Activated CD4-positive, alpha-beta T cell treated with anti-CD3 and anti-CD28 coated beads, Interleukin-2, Interleukin-4, amounts not matched to agents 100 ng/mL and 50 ng/mL, durations not matched to agents 16 hours and 8 hours (primary cell): ENCODE measurements at places on chromosomes 16 and 17.

GRCh38 chr16:67169011-67169451 lies 1.3 kb upstream of the NOL3 start:
- DNase-seq = no peak

GRCh38 chr17:58219789-58220183 lies 731 bp upstream of the MKS1 start:
- DNase-seq = no peak

DNA sequence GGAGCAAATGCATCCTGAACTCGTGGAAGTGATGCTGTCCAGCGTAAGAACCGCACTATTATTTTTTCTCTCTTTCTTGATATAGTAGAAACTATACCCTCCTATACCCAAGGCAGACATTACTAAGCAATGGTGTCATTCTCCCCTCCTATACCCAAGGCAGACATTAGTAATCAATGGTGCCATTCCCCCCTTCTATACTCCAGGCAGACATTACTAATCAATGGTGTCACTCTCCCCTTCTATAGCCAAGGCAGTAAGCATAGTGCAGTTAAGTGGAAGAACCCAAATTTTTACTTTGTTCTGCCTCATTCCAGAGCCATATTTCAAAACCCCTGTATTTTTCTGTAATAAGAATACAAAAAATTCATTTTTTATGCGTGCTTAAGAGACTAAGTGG lies 506.2 kb upstream of the EEF2KMT start:
- no peak for DNase-seq

DNA sequence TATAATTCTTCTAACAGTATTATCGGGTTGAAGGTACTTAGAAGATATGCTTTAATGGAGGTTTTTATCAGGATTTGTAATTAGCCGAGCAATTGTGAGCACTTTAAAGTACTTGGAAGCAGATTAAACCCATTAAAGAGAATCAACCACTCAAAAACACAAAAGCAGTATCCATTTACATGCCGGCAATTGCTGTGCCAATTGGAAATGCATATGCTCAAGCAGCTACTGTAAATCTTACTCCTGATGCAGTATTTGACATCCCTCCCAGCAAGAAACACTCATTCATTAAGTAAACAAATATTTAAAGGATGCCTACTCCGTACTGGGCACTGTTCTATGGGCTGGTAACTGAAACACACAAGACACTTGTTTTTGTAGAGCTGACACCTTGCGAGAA lies 11.4 kb upstream of the CCL1 start:
- DNase-seq = no peak

GRCh38 chr17:34389126-34389750 lies 26.2 kb upstream of the CCL1 start:
- DNase-seq = peak; percentile 49

DNA sequence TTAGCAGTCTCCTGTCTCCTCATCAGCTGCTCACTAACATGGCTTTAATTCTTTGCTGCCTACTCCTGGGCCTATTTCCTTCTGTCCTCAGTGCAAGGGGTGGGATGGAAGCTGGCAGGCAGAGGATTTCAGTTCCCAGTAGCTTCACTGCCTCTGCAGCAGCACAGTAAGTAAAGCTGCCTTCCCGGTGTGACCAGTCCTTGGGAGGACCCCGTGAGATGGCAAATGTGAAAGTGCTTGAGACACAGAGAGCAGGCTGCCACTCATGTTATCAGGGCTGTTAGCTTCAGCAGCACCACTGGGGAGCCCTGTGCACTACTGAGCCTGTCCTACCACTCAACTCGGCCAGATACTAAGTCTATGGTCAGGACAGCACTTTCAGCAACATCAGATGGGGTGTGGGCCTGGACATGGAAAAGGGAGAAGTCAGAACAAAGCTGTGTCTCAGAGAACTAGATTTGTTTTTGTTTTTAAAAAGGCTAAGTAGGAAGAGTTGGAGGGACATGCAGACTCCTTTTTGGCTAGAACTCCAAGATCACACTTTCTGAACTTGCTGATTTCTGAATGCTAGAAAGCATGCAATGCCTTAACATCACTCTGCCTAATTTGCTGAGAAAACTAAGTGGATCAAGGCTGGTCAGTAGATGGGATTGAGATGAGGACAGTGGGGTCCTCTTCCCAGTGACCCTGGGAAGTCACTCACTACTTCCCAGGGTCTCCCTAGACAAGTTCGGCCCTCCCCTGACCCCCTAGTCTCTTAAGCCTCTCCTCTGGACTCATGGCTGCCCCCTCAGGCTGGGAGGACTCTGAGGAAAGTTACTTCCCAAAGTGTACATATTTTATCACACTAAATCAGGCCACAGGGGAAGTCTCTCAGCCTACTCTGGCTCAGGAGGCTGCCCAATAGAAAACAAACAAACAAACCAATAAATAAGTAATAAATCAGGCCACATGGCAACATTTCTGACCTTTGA lies 1.1 kb downstream of the ACSF2 start:
- peak; percentile 46 for DNase-seq

DNA sequence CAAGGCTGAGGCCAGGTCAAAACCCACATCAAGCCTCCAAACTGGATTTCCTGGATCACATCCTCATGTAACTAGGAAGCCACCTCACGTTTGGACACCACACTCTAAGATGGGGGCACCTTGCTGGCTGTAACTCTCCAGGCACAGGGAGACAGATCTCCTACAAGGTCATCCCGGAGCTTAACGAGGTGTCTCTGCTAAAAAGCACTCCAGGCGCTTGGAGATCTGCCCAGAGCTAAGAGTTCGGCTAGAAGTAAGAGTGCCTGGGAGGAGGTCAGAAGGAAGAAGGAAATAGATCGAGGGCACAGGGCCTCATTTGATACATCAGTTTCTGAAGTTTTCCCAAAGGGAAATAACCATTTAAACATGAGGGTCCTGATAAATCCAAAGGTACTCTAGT lies 15.9 kb downstream of the PSMB3 start:
- no peak for DNase-seq

DNA sequence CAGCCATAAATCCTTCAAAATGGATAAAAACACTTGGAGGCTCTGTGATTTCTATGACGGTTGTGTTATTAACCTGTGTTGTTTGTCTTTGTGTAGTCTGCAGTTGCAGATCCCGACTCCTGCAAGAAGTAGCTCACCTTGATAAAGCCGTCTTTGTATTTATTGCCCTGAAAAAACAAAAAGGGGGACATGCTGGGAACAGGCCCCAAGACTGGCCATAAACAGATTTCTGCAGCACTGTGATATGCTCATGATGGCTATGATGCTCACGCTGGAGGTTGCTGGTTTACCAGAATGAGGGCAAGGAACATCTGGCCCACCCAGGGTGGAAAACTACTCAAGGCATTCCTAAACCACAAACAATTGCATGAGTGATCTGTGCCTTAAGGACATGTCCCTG lies 71.0 kb downstream of the LGALS9 start:
- DNase-seq = no peak

- DNase-seq = peak; percentile 76
These were observed 62.9 kb upstream of the AMZ2 start for GRCh38 chr17:68184816-68185436.

DNA sequence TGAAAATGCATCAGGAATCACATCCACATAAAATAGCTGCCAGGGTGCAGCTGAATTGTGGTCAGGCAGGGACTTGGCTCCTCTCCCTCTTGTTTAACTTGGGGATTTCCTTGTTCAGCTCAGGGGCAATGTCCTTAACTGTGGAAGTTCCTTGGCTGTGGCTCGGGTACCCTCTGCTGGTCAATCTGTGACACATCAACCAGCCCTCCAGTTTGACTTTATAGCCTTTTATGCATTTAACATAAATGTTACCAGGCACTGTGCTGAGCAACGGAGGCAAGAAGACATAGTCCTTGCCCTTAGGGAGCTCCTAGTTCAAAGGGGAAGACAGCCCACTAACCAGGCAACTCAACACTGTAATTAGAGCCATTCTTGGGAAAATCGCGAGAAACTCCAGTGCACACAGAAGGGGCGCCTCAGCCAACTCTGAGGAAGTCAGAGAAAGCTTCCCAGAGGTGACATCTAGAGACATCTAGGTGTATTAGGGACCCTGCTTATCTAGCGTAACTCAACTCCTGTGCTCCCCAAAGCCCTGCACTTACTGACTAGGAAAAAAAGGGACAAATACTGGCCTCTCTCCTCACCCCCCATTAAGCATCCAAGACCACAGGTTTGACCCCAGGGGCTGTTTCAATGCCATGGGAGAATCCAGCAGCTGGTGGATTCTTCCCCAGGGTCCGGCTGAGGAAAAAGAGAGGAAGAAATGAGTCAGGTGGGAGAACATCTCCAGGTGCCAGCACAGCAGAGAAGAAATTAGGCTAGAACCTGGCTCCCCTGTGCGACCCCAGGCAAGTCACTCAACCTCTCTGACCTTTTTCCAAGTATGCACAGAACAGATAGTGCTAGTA lies 17.3 kb upstream of the EEF2K start:
- DNase-seq = peak; percentile 76

DNA sequence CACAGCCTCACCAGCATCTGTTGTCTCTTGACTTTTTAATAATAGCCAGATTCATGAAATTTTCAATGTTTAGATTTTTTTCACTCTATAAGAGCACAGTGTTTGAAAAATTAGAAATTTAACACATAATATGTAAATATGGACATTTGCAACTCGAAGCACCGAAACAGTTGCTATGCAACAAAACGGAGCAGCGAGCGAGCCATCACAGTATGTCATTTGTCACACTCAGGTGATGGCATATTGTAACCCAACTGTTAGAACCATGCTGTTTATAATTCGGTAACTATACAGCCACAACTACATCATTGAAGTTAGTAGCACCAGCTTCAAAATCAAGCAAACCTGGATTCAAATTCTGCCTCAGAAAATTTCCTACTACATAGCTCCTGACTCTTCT lies 410.8 kb downstream of the NPIPA8 start:
- DNase-seq = no peak

DNA sequence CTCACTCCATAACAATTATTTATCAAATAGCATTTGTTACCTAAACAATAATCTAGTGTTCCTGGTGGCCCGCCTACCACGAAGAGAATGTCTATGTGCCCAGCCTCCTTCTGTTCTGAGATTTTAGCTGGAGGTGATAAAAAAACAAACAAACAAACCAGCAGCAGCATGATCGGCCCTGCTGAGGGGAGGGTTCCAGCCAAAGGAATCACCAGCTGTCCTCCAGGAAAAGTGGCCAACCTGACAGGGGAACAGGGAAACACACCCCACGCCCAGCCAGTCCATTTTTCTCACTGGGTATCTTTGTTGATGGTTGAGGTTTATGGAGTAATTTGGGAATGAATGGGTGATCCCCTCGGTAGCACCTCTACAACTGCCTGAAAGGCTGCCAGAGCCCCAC lies 203.0 kb upstream of the DYNLRB2 start:
- DNase-seq = no peak

DNA sequence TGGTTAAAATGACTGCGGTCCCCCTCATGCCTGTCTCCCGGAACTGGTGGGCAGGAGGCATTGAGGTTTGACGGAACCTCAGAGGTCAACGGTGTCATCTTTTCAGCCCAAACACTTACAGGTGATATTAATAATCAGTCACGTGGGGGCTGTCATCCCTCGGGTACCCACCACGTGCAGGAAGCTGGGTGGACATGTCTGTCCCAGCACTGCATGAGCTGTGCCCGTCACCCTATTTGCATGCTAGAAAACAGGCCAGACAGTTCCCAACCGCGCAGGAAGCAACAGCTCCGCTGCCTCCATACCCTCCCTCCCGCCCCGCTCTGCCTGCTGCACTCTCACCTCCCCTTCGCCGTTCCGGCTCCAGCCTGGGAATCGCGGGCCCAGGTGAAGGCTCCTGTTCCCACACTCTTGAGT lies 1.4 kb downstream of the SYNGR3 start:
- no peak for DNase-seq

GRCh38 chr17:47994724-47995123 lies 23.8 kb downstream of the CDK5RAP3 start:
- no peak for DNase-seq

DNA sequence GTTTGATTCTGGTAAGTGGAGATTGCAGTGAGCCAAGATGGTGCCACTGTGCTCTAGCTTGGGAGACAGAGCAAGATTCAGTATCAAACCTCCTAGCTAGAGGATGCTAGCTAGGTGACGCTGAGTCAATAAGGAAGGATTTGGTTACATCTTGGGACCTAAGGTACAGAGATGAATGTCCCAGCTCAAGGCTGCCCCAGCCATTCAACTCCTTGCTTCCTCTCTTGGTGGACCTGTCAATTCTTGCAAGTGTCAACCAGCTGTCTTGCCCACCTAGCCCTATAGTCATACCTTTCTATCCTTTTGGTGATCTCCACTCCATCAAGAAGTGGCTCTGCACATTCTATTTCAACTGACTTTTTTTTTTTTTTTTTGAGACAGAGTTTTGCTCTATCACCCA lies 1.4 kb upstream of the MILR1 start:
- peak; percentile 69 for DNase-seq

GRCh38 chr17:65977041-65977440 lies 214.9 kb downstream of the CEP112 start:
- DNase-seq = no peak

DNA sequence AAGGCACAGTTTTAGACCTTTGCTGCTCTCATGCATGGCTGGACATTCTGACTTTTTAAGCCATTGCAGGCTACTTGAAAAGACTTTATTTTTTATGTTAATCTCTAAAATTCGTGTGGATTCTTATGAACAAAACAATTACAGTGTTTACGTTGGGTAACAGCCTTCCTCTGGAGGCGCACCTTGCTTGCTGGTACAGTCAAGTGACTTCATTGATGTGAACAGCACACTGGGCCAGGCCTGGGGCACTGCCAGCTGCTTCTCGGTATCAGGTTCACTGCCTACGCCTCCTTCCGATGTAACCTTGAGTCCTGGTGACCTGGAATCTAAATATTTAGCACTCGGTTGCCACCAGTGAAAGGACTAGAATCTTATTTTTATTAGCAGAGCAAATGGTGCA lies 27.8 kb downstream of the MARCHF10 start:
- no peak for DNase-seq

DNA sequence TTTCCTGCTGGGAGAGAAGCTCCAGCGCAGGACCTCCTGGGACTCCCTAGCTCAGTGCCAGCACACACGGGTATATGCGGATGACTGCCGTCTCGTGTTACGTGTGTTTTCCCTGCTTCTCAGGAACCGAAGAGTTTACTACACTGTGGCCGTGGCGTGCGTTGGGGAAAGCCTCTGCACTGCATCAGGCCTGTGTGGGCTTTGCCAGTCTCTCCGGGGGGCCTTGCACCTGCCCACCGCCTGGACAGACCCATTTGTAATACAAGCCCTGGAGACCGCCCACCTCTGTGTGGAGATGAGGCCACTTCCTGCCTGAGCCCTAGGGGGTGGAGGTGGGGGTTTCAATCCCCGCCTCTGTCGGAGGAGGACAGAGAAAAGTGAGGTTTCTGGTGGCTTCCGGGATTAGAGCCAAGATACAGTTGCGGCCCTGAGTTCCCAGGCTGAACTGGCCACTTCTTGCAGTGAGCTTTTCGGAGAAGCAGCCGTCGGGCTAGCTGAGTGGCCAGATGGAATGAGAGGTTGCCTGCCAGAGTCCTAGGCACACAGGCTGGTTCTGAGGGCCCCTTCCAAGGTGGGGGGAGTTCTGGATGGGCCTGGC lies 43.4 kb upstream of the GSE1 start:
- DNase-seq = peak; percentile 39

GRCh38 chr16:89974870-89975269 lies 26.3 kb downstream of the DEF8 start:
- DNase-seq = no peak

GRCh38 chr17:80097127-80097621 lies 4.2 kb upstream of the GAA start:
- no peak for DNase-seq

GRCh38 chr16:68426347-68426652 lies 22.0 kb downstream of the SMPD3 start:
- DNase-seq = no peak
